ENCODE measurements at places on chromosomes 3 and 15.

GRCh38 chr15:89455535-89455934 is 40.8 kb downstream of the RHCG start:
- DNase-seq: no peak

GRCh38 chr3:129994883-129995559 is 20.5 kb downstream of the TRH start:
- no peak for DNase-seq

DNA sequence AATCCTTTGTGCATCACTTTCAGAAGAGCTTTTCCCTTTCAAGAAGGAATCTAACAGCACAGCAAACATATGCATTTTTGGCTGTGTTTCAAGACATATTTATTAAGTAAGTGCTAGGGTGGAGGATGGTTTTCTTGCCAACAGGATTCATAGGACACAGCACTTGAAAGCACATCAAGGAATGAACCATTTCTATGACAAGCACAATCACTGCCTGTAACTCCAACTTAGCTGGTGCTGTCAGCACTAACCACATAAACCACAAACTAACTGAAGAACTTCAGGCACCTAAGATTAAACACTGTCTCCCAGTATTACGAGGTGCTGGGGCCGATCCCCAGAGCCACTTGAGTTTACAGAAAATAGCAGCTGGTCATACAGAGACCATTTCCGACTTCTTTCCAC is 35.4 kb upstream of the SPRED1 start:
- DNase-seq: peak; percentile 68

DNA sequence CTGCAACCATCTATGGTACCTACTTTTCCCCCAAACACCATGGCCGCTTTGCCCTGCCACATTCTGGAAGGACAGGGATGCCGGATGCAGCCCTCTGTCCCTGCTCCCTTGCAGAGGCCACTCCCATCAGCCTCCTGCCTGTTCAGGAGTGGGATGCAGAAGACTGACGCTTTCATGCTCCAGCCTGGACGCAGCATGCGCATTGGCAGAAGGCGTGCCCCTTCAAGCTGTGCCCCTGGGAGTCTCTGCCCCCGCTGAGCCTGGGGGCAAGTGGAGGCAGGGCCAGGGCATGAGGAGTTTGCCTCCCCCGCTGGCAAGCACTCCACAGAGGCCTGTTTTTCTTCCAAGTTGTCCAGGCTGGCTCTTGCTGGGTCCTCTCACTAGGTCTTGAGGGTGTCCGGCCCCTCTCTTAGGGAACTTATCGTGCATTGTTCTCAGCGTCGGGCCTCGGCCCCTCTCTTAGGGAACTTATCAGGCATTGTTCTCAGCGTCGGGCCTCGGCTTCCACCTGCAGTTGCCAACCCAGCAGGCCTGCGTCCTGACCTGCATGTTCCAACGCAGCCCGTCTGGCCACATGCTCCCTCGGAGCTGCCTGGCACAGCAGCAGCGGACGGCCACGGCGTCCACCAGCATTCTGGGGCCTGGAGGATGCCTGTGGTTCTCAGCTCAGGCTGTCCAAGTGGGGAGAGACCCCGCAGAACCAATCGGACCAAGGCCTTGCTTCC is 14.6 kb upstream of the SNRPA1 start:
- no peak for DNase-seq

DNA sequence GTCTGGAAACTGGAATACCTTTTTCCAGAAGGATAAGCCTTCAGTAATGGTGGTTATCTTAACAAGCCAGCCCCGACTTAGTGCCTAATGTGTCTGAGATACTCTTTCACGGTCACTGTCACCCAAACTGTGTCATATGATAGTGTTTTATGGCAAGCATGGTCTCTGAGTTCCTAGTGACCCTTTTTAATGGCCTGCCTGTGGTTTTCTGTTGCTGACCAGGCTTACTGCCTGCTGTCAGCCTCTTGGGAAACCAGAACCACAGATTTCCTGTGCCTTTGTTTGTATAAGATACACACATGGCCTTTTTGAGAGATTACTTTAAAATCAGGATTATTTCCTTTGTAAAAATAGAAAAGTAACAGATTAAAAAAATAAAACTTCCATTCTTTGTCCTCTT is 22.4 kb downstream of the HPS3 start:
- DNase-seq: no peak

DNA sequence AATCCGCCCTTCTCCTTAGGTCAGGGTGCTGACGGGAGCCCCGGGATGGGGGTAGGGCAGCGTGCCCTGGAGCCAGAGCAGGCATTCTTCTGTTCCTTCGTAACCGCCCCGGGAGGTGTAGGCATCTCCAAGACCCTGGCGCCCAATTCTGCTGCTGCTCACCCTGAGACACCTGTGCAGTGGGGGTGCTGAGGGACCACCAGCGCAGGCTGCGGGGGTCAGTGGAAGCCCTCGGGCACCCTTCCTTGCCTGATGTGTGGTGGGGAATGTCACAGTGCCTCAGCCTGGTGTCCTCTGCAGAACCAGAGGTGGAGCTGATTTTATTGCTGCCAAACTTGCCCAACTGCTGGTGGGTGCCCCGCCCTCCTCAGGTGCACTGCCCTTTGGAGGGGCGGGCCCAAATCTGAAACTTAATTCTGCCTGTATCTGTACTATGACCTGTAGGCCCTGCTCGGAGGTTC is 7.3 kb downstream of the CSK start:
- no peak for DNase-seq

- no peak for DNase-seq
Measured at GRCh38 chr3:113055961-113056360, 65.2 kb downstream of the GTPBP8 start.

DNA sequence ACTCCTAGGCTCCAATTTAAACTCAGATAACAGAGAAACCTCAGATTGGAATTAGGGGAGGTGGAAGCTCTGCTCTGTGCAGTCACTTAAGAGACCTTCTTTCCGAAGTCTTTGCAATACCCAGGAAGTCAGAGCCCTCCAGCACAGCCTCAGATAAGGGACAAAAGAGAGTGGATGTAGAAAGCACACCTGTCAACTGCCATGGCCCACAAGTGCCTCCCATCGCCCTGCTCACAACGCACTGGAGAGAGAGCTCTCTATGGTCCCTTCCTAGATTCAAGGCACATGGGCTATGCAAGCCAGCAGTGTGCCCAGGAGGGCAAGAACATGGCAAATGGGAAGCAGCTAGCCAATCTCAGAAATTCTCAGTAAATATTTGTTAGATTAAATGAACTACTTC is 47.3 kb upstream of the TBL1XR1 start:
- DNase-seq: no peak

DNA sequence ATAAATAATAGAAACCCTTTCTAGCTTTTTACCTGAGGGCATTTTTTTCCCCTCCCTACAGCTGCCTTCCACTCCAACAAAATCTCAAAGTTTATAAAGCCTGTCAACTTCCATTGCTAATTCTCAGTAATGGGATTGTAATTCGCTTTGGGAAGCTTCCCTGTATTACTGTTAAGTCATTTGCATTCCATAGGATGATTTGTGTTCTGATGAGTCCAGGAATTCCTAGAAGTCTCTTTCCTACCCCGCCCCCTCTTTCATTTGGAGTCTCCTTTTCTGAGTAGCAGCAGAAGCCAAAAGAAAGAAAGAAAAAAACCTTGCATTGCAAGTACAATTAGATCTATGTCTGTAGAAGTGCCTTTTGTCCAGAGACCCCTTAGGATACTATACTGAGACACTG is 1033.3 kb downstream of the IGSF11 start:
- no peak for DNase-seq

- DNase-seq: no peak
Measured at GRCh38 chr3:124780761-124781475, 50.7 kb downstream of the UMPS start.

- DNase-seq: peak; percentile 69
Measured at GRCh38 chr3:118637846-118638245, 396.8 kb downstream of the IGSF11 start.

DNA sequence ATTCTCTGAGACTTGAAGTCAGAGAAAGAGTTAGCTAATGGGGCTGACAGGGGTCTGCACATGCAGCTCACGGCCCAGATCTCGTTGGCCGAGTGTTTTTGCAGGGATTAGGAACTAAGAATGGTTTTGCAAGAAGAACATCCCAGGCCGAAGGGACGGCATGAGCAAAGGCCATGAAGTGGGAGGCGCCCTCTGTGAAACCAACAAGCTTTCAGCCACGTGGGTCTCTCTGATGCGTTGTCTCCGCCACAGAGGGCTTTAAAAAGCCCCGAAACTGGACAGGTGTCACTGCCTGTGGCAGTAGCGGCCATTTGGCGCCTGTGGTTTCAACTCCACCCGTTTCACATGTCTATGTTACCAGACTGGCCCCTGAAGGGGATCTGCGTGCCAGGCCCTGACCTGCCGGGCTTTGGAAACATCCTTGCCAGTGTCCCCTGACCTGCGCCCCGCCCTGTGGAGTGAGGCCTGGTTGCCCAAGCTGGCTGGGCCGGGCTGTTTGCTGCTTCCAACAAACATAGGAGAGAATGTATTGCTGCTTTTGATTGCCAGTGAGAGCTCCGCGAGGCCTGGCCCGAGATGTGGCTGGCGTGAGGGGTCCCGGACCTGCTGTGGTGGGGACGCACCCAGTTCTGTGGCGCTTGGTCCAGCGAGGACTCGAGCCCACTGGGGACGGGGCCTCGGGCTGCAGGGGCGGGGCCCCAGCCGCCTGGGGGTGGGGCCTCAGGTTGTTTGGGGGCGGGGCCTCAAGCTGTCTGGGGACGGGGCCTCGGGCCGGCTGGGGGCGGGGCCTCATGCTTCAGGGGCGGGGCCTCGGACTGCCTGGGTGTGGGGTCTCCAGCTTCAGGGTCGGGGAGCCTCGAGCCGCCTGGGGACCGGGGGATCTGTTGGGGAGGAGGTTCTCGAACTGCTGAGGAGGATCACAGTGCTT is 30.4 kb downstream of the GOLGA6L2 start:
- no peak for DNase-seq

All from COLO829 (cell line).